Activated naive CD4-positive, alpha-beta T cell treated with anti-CD3 and anti-CD28 coated beads, Interleukin-2, amount 50 U/mL, for 72 hours (primary cell): ENCODE measurements at places on chromosomes 5 and 9. TPM values are rescaled to one million over a fixed set of nuclear protein-coding genes. Genes with fewer than 3 reads are reported as not detected.

DNA sequence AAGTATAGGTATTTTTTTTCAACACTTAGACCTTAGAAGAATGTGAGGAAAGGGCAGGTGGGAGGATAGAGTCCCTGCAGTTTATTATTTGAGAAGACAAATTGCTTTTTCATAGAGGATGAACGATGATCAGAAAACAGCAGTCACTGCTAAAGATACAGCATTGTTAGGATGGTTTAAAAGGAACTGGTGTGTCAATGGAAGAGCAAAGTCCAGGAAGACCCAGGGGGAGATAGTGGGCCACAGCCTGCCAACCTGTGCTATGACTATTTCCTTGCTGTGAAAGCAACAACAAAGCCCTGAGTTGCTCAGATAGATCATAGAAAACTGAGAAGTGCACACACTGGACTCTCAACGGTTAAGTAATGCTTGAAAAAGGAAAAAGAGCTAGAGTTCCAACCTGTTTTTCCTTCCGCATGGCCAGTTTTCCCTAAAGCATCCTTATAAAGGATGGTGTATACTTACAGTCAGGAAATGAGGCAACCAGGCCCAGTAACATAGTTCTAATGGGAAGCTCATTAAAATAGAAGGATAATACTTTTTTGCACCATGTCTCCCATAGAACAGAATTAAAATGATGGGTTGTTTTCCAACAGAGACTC lies 153.8 kb downstream of the CEMIP2 start:
- DNase-seq = no peak

GRCh38 chr5:147743678-147744374 lies 38.7 kb downstream of the JAKMIP2 start:
- DNase-seq = no peak

DNA sequence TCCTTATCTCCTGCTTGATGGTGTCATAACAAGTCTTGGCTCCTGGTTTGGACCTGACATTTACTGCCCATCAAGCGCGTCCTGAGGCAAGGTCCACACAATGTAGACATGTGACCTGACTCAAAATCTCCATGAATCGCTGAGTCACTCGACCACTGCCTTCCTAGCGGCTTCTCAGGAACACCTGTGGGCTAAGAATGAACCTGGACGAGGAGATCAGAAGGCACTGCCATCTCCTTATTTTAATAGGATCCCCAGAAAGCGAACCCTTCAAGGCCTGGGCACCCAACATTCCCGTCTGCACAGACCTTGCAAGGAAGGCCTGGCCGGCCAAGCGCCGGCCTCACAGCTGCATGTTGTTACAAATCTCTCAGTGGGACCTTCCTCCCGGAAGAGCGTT lies 60.6 kb upstream of the IRX1 start:
- DNase-seq = no peak

GRCh38 chr5:122493091-122494021 lies 181.3 kb downstream of the SNCAIP start:
- no peak for DNase-seq

DNA sequence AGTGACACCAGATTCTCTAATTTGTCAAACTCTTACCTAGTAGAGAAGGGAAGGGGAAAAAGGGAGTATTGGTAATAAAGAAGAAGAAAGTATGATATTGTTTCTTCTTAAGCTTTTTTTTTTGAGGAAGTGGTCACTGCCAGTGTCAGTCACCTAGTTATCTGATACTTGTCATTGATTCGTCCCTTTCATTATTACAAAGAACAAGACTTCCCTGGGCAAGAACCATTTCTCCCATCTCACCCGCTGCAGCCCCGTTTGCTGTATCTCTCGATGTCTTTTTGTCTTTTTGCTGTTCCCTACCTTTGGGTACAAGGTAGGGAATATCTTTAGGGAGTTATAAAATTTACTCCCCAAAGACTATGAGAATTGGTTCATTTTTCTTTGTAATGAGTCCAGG lies 249.0 kb downstream of the ARHGAP26 start:
- no peak for DNase-seq

DNA sequence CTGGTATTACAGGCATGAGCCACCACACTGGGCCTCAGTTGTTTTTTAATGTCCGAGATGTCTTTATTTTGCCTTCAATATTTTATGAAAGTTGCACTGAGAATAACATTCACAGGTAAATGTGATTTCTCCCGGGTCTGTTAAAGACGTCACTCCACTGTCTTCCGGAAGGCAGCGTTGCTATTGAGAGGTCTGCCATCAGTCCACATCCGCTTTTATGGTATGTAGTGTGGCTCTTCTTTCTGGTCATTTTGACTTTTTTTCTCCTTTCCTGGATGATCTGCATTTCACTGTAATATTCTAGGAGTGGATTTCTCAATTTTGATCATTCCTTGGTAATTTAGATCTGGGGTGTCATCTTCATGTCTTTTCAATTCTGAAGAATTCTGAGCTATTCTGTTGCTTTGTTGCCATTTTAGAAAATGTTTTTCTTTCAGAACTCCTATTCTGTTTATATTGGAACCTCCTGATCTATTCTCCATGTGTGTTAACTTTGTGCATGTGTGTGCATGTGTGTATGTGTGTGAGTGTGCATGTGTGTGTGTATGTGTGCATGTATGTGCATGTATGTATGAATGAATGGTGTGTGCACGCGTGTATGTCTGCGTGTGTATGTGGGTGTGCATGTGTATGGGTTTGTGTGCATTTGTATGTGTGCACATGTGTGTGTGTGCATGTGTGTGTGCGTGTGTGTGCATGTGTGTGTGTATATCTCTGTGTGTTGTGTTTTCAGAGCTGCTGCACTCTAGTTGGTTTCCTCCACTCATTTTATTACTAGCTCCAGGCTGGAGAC lies 1.9 kb upstream of the LCN1 start:
- DNase-seq = no peak

DNA sequence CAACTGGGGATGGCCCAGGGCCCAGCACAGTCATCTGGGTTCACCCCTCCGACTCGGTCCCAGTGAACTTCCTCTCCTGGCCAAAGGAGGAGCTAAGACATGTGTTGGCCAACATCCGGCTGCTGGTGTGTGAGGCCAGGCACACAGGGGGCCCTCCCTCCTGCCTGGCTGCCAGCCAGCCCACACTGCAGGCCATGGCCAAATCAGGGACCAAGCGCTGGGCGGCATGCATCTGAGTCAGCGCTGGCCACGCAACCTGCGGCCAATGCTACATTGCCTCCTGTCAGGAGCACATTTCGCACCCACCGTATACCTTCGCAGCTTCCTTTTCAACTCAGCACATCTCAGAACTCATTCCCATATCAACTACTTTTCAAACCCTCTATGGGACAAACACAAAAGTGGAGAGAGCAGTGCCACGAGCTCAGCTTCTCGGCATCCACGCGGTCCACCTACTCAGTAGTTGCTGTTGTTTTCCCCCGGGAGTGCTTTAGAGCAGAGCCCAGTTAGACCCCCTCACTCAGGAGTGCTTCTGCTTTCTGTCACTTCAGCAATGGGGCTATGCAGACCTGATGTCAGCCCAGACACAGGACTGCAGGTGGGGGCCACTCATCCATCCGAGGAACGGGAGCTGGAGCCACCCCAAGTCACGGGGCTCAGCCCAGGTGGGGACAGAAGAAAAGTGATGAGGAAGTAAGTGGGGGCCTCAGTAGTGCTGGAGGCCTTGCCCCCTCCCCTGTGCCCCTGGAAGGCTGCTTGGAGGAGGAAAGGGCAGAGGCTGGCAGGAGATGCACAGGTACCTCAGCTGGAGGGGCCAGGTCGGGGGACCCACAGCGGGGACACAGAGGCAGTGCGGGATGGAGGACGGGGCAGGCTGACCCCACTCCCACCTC lies 13.9 kb downstream of the NINJ1 start:
- peak; percentile 87 for DNase-seq

The S1PR3 gene
- 0.14 TPM for total RNA-seq

GRCh38 chr5:170520372-170520771 lies 16.6 kb downstream of the KCNIP1 start:
- no peak for DNase-seq

GRCh38 chr5:75457691-75458090 lies 53.7 kb downstream of the CERT1 start:
- no peak for DNase-seq

- DNase-seq = no peak
These were observed 219.5 kb downstream of the KCTD16 start for GRCh38 chr5:144390133-144390532.

The C9 gene
- total RNA-seq = not detected

DNA sequence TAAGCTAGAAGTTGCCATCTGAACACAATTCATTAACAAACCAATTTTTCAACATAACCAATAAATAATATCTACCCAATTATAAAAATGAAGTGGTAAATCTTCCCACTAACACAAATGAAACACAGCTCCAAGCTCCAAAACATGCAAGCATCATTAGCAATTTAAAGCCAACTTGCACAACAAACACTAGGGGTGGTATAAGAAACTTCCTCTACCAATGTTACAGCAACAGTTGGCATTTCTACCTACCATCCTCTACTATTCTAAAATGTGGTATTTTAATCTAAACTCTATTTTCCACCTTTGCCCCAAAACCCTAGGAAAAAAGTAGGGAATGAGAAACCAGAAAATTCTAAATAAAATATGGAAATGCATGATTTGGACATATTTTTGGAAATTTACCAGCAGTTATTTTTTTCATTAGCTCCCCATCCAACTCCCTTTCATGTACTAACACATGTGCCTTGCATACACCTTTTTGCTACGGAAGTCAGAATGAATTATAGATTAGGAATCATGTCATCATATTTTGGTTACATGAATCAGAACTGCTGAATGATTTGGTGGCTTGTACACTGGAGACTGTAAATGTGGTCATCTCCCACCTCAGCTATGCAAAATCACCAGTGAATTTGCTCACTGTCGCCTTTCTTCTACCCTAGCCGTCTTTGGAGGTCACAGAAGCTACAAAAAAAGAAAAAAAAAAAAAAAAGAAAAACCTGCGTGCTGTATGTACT lies 4.1 kb downstream of the NR6A1 start:
- DNase-seq = no peak

DNA sequence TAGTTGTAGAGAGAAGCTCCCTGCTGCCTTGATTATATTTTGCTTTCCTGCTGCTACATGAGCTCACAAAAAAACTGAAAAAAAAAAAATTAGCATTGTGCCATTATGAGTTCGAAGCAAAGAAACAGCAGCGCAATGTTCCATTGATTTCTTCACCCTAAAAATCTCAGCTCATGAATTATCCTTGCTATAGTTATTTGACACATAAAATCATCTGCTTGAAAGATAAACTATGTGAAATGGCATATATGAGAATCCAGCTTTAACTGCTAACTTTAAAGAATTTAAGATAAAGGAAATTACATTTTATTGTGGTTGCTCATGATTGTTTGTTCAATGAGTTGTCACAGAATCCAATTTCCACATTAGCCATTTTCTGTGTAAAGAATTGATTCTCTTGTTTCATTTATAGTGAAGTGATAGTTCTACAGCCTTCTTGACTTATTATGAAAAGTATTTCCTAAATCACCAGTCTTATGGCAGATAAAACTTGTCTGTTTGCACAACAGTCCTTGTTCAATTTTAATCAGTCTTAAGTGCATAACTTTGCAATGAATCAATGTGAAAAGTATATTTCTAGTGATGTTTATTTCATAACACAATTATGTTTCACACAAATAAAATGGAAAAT lies 1275.0 kb upstream of the CDH9 start:
- DNase-seq = no peak

The PDLIM7 gene
- total RNA-seq = 44.6 TPM

GRCh38 chr5:119583684-119584083 lies 45.7 kb upstream of the FAM170A start:
- DNase-seq = no peak

The GABRB2 gene
- not detected for total RNA-seq

DNA sequence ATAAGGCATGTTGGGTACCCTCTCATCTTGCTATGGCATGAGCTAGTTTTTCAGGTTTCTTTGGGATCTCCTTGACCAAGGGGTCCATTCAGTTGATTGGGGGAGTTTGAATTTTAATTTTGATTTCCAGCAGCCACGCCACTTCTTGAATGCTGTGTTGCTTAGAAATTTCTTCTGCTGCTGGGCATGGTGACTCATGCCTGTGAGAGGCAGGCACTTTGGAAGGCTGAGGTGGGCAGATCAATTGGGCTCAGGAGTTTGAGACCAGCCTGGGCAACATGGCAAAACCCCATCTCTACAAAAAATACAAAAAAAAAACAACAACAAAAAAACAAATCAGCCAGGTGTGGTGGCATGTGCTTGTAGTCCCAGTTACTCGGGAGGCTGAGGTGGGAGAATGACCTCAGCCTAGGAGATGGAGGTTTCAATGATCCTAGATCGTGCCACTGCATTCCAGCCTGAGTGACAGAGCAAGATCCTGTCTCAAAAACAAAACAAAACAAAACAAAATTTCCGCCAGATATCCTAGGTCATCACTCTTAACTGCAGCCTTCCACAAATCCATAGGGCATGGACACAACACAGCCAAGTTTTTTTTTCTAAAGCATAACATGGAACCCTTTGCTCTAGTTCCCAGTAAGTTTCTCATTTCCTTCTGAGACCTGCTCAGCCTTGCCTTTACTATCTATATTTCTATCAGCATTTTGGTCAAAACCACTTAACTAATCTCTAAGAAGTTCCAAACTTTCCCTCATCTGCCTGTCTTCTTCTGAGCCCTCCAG lies 17.7 kb downstream of the TMC1 start:
- DNase-seq = no peak

- DNase-seq = no peak
These were observed 261.2 kb upstream of the CLINT1 start for GRCh38 chr5:158119961-158120723.

DNA sequence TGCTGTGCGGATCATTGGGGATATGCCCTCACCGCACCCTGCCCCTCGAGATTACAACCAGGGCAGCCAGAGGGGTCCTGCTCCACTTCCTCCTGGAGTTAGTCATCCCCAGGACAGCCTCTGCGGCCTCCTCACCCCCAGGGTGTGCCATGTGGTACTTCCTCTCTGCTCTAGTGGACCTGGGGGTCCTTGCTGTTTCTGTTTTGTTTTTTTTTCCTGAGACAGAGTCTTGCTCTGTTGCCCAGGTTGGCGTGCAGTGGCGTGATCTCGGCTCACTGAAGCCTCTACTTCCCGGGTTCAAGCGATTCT lies 5.2 kb upstream of the FCN1 start:
- peak; percentile 28 for DNase-seq

The TAS2R1 gene
- not detected for total RNA-seq

DNA sequence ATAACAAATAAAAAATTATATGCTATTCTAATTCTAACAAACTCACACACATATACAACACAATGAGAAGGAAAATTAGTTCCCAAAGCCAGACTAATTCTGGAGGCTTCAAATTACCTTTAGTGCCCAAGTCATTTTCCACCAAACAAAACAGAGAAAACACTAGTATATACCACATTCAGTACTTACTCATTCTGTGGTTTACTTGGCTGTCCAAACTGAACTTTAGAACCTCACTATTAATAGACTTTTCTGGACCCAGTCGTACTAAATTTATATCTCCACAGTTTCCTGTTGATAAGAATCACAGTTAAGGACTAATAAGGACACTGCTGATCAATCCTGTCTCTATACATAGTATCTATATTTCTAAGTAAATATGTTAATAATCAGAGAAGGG lies 66.4 kb downstream of the SETX start:
- DNase-seq = no peak

The TSC1 gene
- 43.8 TPM for total RNA-seq

The ANKRD18A gene
- 9.1 TPM for total RNA-seq

The KIF12 gene
- total RNA-seq = not detected

GRCh38 chr9:33202018-33202417 lies 34.9 kb upstream of the B4GALT1 start:
- no peak for DNase-seq

The SPINK5 gene
- total RNA-seq = not detected
